Retina (tissue), 1 donor: ENCODE measurements at places on chromosomes 13 and 19.

DNA sequence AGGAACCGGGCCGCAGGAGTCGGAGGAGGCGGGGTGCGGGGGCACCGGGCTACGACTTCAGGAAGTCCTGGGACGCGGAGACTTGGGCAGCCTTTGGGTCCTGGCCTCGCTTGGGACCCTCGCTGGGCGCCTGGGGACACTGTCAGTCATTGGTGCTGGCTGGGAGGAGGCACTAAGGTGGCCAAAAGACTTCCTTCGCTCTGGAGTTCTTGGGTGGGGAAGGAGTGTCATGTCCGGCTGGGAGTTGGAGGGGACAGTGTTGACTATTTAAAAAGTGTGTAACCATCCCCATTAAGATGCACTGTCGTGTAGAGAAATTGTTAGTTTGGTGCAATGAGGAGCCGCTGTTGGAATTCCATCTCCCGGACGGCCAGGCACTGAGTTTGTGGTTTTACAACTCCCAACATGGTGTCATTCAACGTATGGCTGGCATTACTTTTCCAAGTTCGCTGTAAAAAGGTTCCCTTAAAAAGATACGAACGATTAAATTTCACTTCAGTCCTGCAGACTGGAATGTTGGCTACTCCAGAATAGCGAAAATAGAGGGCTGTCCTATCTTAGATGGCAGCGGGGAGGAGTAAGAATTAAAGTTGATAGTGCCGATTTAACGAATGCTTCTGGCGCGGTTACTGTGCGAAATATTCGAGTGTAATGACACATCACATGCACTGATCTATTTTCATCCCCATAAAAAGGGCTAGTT lies 776 bp downstream of the DNAJC3 start:
- no peak for DNase-seq

DNA sequence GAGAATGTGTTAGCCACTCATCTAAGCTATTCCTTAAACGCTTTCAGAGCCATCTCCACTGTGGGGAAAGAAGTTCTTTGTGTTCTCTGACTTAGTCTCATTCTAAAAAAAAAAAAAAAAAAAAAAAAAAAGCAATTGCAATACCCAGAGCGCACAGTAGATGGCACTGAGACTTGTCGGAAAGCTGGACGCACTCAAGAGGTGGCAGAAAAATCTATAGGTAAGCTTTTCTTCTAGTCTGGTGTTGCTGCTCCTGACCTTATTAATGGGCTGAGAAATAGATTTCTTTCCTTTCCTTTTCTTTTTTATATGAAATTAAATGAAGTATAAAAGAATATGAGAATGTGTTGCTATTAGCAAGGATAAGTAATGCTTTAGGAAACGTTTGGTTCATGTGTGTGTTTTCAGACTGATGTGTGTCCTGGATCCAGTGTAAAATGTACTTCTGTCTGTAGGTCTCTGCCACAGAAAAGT lies 4.7 kb upstream of the GJB2 start:
- DNase-seq = peak; percentile 90

GRCh38 chr13:95557013-95557412 lies 4.5 kb downstream of the CLDN10 start:
- DNase-seq = no peak

DNA sequence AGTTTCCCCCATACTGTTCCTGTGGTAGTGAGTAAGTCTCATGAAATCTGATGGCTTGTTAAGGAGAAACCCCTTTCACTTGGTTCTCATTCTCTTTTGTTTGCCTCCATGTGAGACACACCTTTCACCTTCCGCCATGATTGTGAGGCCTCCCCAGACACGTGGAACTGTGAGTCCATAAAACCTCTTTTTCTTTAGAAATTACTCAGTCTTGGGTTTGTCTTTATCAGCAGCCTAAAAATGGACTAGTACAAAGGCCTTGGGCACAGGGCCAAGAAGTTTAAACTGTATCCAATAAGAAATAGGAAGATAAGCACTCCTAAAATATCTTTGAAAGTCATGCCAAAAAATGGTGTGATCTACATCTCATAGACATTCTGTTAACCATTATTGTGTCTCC lies 176.9 kb downstream of the TBC1D4 start:
- DNase-seq = no peak

GRCh38 chr13:46901721-46902120 lies 4.9 kb upstream of the HTR2A start:
- DNase-seq = no peak
